ENCODE measurements at places on chromosomes 6 and 20. TPM values are rescaled to one million over a fixed set of nuclear protein-coding genes. Genes with fewer than 3 reads are reported as not detected.

FGD2 gene
- total RNA-seq, result not detected

XKR7 gene
- total RNA-seq, result under 0.01 TPM

CGA gene
- 0.28 TPM for total RNA-seq

GHRH gene
- not detected for total RNA-seq

TFAP2B gene
- under 0.01 TPM for total RNA-seq

THBS2 gene
- total RNA-seq, result 629 TPM

KIF25 gene
- 2.0 TPM for total RNA-seq

ERVFRD-1 gene
- not detected for total RNA-seq

SPATA25 gene
- total RNA-seq, result 0.28 TPM

PGC gene
- not detected for total RNA-seq

ETV7 gene
- total RNA-seq, result 2.0 TPM

ID1 gene
- total RNA-seq, result 84.8 TPM
